ENCODE measurements at places on chromosomes 12 and 14.

DNA sequence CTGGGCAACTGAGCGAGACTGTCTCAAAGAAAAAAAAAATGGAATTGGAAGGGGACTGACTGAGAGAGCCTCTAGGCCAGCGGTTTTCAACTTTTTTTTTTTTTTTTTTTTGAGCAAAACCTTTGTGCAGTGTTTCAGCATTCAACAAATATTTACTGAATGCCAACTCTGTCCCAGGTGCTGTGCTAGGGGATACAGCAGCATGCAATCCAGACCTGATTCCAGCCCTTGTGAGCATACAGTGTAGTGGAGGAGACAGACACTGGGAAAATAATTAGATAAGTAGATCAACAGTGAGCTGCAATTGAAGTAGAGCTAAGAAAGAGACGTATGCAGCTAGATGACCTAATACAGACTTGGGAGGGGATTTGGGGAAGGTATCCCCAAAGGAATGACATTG is 23.8 kb upstream of the LTBP2 start:
- DNase-seq: no peak

DNA sequence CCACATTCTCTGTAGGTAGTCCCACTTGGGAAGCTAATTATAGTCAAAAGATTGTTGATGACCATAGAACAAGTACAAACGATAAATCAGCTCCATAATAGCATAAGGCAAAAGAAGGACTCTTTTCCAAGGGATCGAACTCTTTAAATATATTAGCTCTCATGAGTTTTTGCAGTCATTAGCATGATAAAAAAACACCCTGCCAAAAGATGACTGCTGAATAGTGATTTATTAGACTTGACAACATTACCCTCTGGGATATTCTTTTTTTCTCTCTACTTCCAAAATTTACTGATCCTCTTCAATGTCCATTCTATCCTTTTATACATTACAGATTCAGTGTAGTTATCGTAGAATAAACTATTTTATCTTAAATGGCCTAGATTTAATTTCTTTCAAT is 14.2 kb downstream of the EPYC start:
- no peak for DNase-seq

- DNase-seq: no peak
Measured at GRCh38 chr12:76879710-76880518, 1.1 kb upstream of the CSRP2 start.

- DNase-seq: no peak
Measured at GRCh38 chr12:32896432-32897280, at the start of gene PKP2. PKP2 (minus strand) TSS chr12:32896777; CDS start chr12:32896731, 46 bp downstream.

GRCh38 chr14:101333335-101334280 is 227.7 kb upstream of the DIO3 start:
- no peak for DNase-seq

- DNase-seq: no peak
Measured at GRCh38 chr14:102907980-102908730, 14.3 kb upstream of the AMN start.

GRCh38 chr14:37903343-37904191 is 304.1 kb upstream of the SSTR1 start:
- DNase-seq: no peak

DNA sequence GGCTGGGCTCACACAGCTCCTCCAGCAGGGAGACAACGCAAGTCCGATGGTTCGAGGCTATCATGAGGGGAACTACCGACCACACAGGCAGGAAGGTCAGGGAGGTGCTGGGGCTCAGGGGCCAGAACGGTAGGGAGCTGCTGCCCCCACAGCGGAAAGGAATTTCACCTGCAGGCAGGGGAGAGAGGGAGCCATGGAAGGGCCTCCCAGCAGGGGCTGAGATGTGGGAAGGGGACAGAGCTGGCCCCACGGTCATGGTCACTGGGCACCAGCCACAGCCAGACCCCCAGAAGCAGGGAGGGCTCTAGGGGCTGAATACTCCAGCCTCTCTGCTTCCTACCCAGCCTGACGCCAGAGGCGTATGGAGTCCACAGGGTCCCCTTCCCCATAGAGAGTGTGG is 103.1 kb downstream of the SCARB1 start:
- no peak for DNase-seq

- DNase-seq: peak; percentile 65
Measured at GRCh38 chr12:4273652-4274395, at the start of gene CCND2. CCND2 (plus strand) TSS chr12:4273762; CDS start chr12:4274041, 279 bp downstream.
